ENCODE measurements at places on chromosomes 4 and X. TPM values are rescaled to one million over a fixed set of nuclear protein-coding genes. Genes with fewer than 3 reads are reported as not detected.

Gene FHL1
- 69.3 TPM for total RNA-seq

Gene COX18
- 43.2 TPM for total RNA-seq

Gene TRIM75
- under 0.01 TPM for total RNA-seq

Gene TCEAL6
- not detected for total RNA-seq

Gene HTN1
- not detected for total RNA-seq

Gene NAA11
- 3.9 TPM for total RNA-seq

Gene SYTL5
- total RNA-seq: 1.5 TPM

Gene PITX2
- 36.1 TPM for total RNA-seq

Gene SUPT20HL1
- total RNA-seq: not detected

Gene SLC2A9
- total RNA-seq: 0.43 TPM

Gene GPR78
- 1.3 TPM for total RNA-seq

Gene BEND4
- not detected for total RNA-seq

Gene GLUD2
- 1.7 TPM for total RNA-seq

Gene LDB2
- total RNA-seq: 21.5 TPM

Gene GPR119
- not detected for total RNA-seq

Gene RNF150
- 1.1 TPM for total RNA-seq

Gene XKRX
- total RNA-seq: 0.22 TPM

Gene ARR3
- not detected for total RNA-seq

Gene PWWP3B
- total RNA-seq: 0.44 TPM

Gene DDX53
- not detected for total RNA-seq

Gene STBD1
- total RNA-seq: 4.0 TPM

Gene CORIN
- under 0.01 TPM for total RNA-seq

Gene NDST3
- total RNA-seq: 0.29 TPM

Gene TEC
- 0.72 TPM for total RNA-seq

Gene TLR6
- 5.4 TPM for total RNA-seq

Gene ANKRD17
- total RNA-seq: 68.4 TPM

Gene ARX
- not detected for total RNA-seq
